Activated CD4-positive, alpha-beta T cell treated with anti-CD3 and anti-CD28 coated beads, Interleukin-2, Interleukin-4, amounts not matched to agents 100 ng/mL and 50 ng/mL, durations not matched to agents 16 hours and 8 hours (primary cell): ENCODE measurements at places on chromosomes 4 and X.
A peak's percentile ranks its signal among the peaks of the same experiment; 100 is the strongest.

DNA sequence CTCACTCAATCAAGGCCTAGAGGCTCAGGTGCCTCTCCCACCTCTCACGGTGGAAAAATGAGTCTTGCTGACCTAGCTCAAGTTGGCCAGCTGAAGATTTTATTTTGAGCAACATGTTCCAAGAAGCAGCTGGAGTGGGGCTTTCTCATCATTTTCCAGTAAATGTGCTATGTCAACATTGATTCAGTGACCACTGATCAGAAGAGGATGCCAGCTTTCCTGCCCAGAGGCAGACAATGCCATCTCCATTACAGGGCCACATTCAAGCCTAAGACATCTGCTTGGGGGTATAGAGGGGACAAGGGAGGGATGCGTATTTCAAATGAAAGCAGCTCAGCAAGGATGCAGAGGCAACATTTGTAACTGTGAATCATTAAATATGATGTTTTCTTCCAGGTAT, 3.0 kb downstream of the MEPE start:
- DNase-seq: no peak

- DNase-seq: no peak
Measured at GRCh38 chrX:16137416-16138107, 14.2 kb downstream of the GRPR start.

GRCh38 chr4:23878912-23879732, 10.7 kb downstream of the PPARGC1A start:
- no peak for DNase-seq

- DNase-seq: no peak
Measured at GRCh38 chr4:7806338-7807090, 133.1 kb downstream of the AFAP1 start.

DNA sequence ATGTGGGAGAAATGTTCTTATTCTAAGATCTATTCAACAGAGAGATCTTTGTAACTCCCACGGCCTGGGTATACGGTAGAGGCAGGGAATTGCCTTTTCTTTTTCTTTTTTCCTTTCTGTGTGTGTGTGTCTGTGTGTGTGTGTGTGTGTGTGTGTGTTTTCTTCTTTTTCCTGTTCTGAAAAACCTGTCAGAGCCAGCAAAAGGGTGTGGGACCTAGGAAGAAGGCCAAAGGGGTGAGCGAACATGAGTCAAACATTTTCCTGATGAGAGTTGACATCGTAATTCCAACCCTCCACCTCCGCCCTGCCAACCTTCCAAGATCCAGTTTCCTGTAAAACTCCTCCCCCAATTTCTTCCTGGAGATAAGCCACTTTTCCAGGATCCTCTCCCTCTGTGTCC, 2.8 kb upstream of the CHIC2 start:
- no peak for DNase-seq

GRCh38 chr4:76626686-76627465, 191.8 kb downstream of the SHROOM3 start:
- no peak for DNase-seq

DNA sequence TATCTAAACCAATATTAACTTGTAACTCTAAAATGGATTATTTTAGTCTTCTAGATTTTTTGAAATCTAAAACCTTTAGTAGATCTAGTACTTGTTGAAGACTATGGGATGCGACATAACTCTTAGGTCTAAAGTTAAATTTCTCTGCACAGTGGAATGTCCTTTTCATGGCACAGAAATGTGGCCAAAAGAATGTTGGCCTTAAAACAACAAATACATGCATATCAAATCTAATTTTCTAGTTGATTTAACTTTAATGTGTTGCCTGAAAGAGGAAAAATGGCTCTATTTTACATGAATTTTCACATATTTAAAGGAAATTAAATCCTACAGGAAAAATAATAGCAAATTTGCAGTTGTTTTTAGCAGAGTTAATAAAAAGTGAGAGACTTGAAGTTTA, 30.3 kb downstream of the NFKB1 start:
- no peak for DNase-seq

DNA sequence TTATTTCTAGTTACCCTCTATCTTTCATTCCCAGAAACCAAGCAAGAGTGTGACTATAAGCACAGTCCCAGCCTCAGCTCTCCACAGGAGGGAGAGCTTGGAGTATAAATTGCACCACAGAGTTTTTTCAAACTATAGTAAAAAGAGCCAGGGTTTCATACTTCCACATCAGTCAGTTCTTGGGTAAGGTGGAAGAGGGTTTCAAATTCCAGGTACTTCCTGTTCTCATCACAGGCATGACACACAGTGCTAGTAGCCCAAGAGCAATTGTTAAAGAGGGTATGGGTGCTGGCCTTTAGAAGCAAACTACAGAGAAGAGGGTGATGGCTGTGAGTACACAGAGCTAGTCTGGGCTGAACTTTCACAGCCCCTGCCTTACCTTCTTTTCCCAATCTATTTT, 5.7 kb upstream of the IL1RAPL1 start:
- DNase-seq: no peak

- peak; percentile 42 for DNase-seq
Measured at GRCh38 chr4:154982187-154983047, 201.3 kb downstream of the RBM46 start.

DNA sequence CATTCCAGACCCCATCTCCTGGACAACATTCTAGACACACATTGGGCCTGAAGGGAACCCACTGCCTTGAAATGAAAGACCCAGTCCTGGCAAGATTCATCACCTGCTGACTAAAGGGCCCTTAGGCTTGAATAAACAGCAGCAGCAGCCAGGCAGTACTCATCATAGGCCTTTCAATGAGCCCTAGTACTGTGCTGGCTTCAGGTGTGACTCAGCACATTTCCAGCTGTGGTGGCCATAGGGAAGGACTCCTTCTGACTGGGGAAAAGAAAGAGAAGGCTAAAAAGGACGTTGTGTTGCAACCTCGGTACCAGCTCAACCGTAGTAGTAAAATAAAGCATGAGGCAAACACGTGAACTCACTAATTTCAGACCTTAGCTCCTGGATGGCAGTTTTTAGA, 344.0 kb downstream of the ACTRT1 start:
- no peak for DNase-seq

GRCh38 chr4:127708985-127709384, 21.2 kb upstream of the SLC25A31 start:
- no peak for DNase-seq

DNA sequence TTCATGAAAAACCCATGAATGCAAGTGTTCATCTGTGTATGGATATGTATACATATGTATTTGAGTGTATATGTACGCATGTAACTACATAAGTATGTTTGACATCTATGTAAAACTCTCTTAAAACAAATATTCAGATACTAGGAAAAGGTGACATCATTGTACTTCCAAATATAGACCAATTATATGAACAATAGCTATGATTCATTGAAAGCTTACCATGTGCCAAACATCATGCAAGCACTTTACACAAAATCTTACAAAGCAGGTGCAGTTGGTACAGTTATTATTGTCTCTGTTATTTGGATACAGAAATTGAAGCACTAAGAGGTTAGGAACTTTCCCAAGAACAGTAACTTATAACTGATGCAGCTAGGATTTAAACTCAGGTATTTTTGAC, 21.4 kb downstream of the MAGEB17 start:
- DNase-seq: no peak

GRCh38 chrX:69133921-69134542, 31.2 kb downstream of the PJA1 start:
- no peak for DNase-seq

DNA sequence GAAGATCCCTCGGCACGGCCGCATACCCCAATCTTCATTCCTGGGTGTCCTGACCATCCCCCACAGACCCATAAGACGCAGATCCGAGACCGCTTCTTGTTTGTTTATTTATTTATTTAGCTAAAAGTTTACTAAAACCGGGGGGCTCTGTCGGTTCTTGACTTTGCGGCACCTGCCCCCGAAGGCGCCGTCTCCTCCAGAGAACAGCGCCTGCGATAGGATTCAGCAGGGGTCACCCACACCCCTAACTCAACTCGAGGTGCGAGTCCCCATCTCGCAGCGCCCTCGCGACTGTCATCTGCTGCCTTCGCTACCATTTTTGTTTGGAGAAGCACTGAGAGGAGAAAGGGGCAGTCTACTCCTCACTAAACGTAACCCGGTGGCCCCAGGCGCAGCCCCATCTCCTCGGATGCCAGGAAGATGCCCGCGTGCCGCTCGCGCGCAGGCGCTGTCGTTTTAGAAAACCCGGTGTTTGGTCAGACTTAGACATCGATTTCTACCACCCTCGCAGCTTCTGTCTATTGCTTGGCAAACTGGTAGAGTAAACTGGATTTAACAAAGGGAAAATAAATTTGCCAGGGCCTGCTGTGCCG, 18.9 kb upstream of the GPR101 start:
- no peak for DNase-seq

DNA sequence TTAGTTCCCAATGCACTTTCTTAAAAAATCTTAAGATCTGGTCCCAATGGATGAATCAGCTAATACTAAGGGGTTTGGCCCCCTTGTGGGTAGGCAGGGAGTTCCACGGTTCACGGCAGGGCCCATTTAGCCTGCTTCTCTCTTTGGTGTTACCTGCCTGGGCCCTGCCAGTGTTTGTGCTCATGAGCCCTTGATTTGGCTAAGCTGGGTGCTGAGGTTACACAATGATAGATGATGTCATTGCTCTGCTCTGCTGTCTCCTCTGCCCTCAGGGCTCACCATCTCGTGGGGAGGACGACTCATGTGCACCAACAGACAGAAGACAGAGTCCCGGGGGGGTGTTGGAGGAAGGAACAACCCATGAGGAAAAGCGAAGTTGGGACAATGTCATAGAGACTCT, 24.4 kb downstream of the RTL5 start:
- DNase-seq: no peak

GRCh38 chr4:14856934-14857235, 145.4 kb upstream of the CPEB2 start:
- no peak for DNase-seq

GRCh38 chr4:185879666-185880312, 67.8 kb upstream of the SORBS2 start:
- no peak for DNase-seq

DNA sequence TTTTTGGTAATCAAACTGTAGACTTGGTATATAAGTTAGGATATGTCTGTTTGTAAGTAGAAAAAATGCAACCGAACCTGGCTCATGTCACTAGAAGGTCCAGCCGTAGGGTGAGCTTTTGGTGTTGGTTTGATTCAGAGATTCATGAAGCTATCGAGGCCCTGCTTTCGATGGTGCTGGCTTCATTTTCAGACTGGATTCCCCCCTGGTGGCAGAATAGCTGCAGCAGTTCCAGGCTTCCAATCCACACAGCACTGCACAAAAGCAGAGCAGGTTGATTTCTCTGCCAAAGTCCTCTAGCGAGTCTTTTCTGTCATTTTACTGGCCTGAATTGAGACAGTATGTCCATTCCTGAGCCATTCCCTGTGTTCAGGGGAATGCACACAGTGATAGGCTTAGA, 33.1 kb downstream of the PDK3 start:
- no peak for DNase-seq

GRCh38 chr4:17126321-17126966, 228.0 kb upstream of the LDB2 start:
- DNase-seq: no peak

- peak; percentile 11 for DNase-seq
Measured at GRCh38 chrX:101485212-101485949, at the start of gene ARMCX4. TSS of gene ARMCX4 (plus strand) at chrX:101485456. CDS start at chrX:101488590, 3,134 bp downstream.

- no peak for DNase-seq
Measured at GRCh38 chr4:20433097-20433705, 181.5 kb downstream of the SLIT2 start.

DNA sequence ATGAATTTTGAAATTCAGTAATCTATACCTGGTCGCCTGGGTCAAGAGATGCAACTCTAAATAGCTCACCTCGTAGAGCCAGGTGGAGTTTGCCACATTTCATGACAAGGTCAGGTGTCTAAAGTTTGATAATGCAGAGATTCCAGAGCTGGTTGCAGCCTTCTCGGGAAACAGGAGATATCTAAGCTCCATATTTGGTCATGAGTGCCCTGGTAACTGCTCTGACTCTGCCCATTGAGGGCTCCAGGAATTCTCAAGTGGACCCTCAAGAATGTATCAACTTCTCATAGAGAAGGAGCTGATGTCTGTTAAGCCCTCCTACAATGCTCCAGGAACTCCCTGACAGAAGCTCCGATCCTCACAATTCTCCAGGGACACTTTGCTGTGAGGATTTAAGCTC, 33.2 kb upstream of the TSPAN5 start:
- DNase-seq: no peak

GRCh38 chr4:45568694-45569093, 555.2 kb downstream of the GABRG1 start:
- no peak for DNase-seq

DNA sequence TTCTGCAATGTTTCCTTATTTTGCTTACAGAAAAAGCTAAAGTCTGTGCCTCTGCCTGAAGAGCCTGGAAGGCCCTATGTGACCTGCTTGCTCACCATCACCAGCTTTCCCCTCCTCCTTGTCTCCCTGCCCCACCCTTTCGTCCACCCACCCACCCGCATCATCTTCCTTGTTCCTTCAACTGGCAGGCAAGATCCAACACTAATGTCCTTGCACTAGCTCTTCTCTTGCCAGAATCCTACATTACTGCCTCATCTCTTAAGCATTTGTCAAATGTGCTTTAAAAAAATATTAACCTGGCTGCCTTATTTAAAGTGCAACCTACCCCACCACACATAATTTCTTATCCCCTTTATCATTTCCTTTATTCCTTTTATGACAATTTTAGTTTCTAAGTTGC, 165.1 kb upstream of the PPP3CA start:
- DNase-seq: no peak

- no peak for DNase-seq
Measured at GRCh38 chr4:141448490-141448889, 187.9 kb upstream of the IL15 start.
